ENCODE measurements at places on chromosomes 3 and 15.

GRCh38 chr3:14880447-14881106, 61.8 kb downstream of the FGD5 start:
- DNase-seq, result no peak

GRCh38 chr3:148729476-148730055, 31.9 kb downstream of the AGTR1 start:
- DNase-seq, result no peak

DNA sequence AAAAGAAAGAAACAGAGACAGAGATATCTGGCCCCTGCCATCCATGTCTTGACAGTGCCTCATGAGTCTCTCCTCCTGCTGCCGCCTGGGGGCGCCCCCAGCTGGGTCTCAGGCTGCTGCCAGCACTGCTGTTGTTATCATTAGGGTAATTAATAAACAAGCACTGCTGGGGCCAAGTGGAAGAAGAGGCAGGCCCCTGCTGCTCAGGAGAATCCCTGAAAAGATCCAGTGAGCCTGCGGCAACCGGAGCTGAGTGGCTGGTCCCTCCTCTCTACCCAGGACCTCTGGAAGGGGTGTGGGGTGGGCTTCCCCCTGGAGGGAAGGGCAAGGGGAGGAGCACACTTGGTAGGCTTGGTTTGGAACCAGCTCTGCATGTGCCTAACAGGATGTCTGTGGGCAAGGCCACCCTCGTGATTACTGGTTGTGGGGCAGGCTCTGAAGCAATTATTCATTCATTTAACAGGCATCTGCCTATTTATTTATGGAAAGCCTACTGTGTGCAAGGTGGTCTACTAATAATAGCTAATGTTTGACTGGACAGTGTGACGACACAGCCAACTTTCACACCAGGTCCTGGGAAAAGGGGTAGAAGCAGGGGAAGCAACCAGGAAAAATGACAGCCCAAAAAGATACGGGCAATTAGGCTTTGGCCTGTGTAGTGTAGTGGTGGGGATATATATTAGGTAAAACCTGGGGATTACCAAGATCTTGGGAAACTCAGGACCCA, 1.2 kb upstream of the TYRO3 start:
- peak; percentile 53 for DNase-seq

GRCh38 chr15:63945007-63945788, 101.1 kb downstream of the DAPK2 start:
- peak; percentile 34 for DNase-seq

- DNase-seq, result no peak
Observed at GRCh38 chr3:114770874-114771273, 376.2 kb downstream of the ZBTB20 start.

- no peak for DNase-seq
Observed at GRCh38 chr15:97959724-97960363, 659 bp upstream of the ARRDC4 start.

- DNase-seq, result no peak
Observed at GRCh38 chr3:133965906-133966305, 63.8 kb downstream of the SLCO2A1 start.

DNA sequence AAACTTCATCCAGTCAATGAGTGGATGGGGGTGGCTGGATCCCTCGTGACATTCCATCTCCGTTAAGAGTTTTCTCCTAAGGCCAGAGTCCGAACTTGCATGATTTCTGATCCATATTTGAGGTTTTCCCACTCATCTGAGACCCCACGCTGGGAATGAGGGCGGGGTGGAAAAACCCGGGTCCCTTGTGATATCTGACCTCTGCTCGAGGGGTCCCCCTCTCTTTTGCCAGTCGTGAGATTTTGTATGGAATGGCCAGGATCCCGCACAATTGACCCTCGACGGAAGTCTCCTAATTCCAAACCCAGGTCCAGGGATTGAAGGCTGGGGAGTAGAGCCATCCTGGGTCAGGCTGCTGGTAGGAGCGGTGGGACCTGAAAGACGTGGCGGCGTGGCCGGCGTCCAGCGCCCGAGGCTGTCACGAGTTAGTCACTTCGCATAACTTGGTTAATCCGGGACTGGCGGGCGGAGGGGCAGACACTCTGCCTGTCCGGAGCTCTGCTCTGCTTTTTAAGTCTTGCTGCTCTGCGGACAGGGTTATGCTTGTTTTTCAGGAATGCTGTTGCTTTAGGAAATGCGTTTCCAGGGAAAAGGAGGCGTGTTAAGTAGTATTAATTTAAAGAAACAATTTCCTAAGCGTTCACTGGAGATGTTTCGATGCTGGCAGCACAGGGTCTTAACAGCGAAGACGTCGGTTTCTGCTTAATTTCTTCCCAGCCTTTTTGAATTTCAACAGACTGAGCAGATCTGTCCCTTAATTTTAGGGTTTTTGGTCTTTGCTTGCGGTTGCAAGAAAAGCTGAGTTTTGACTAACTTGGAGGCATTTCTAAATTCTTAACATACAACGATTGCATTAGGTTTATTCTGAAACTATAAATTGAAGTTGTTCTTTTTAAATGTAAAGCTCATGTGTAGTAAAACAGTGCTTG, 69.7 kb upstream of the LRRFIP2 start:
- DNase-seq, result no peak

DNA sequence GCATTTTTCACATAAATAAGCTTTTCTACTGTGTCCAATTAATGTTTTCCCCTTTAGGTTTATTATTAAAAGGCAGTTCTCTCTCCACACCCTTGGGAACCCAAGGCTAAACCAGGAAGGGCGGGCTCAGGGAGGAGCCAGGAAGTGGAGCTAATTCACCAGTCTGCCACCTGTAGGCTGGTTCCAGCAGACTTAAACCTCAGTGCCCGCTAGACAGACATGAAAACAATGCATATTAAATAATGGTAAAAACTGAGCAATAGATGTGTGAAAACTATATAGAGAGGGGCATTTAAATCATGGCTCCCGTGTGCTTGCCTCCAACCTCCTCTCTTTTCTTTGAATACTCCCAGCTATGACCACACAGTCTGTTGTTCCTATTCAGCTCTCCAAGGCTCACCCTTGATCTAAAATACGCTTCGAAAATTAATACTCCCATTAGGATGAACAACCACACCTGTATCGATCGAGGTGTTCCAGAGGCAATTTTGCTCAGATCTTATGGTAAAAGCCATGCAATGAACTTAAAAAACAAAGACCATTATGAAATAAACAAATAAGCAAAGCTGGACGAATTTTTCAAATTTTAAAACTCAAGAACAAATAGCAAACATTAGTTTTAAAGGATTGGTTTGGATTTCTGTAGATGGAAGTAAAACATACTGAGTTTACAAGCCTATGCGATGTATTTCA, 253.3 kb downstream of the TJP1 start:
- no peak for DNase-seq

GRCh38 chr3:64440498-64440897, 215.2 kb upstream of the PRICKLE2 start:
- no peak for DNase-seq

- no peak for DNase-seq
Observed at GRCh38 chr3:119632829-119633228, 27.6 kb downstream of the POPDC2 start.

DNA sequence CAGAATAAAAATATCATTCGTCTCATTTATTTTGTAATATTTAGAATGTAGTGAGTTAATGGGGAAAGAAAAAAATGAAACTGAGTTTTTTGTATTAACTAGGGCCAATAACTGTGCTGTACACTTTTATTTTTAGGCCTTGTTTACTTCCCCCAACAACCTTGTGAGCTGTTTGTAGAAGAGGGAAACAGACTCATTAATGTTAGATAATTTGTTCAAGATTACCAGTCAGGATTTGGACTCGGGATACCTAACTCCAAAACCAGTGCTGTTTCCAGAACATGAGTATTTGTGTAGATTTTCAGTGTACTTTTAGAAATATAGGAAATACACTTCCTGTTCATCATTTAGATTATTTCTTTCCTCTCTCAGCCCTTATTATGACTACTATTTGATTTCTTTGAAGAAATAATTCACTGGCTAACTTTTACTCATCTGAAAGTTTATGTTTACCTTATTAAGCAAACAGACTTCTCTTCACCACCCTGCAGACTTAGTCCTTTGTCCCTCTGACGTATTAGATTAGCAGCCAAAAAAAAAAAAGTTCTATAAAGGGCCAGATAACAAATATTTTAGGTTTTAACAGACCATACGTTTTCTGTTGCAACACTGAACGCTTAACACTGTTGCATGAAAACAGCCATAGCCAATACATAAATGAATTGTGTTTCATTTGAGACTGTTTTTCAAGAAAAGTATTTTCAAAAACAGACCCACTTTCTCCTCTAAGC, 192.5 kb upstream of the CGNL1 start:
- no peak for DNase-seq

DNA sequence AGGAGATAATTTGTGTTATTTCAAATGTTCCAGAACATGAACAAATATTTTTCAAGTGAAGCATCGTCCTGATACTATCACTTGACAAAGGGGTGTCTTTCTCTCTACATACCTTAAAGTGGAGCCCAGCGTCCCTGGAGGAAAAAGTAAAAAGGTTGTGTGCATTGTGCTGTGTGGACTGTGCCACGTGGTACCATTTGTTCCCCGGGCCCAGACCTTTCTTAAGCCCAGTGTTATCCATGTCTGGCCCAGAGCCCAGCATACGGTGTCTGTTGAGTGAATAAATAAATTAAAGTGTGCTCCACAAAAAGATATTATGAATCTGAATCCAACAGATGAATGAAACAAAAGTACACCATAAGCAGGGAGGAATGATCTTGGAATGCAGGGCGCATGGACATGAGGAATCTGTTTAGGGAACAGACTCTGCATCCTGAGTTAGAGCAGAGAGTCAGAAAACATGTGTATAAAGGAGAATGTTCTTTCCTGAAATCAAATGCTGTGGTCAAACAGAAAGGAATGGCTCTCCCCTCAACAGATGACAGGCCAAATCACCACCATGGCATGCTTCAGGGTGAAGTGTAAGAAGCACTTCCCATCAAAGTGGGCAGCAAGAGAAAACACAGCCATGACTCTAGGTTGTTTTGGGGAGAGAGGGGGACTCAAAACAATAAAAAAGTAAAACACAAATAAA, 8.1 kb upstream of the PRSS50 start:
- DNase-seq, result no peak

DNA sequence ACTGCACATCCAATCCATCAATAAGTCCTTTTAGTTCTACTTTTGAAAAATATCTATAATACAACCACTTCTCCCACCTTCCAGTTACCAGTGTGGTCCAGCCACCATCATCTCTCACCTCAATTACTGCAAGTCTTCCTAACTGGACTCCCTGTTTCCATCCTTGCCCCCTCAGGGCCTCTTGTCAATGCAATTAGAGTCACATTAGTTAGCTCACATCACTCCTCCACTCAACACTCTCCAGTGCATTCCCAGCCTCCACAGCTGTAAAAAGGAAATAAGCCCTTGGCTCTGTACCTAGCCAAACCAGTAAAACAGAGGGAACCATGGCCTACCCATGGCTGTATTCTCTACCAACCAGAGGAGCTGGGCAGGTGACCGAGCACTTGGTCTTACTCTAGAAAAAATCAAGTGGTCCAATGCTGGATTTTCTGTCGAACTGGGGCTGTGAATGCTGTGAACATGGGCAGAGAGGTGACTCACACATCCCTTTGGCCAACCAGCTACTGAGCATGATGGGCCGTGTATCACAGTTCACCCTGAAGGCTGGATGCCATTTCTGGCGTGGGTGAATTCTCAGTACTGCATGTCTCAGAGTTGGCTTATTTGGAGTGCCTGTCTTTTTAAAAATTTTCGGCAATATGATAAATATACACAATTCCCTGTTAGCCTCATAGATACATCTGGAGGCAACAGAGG, 62.5 kb upstream of the C15orf61 start:
- DNase-seq, result no peak

DNA sequence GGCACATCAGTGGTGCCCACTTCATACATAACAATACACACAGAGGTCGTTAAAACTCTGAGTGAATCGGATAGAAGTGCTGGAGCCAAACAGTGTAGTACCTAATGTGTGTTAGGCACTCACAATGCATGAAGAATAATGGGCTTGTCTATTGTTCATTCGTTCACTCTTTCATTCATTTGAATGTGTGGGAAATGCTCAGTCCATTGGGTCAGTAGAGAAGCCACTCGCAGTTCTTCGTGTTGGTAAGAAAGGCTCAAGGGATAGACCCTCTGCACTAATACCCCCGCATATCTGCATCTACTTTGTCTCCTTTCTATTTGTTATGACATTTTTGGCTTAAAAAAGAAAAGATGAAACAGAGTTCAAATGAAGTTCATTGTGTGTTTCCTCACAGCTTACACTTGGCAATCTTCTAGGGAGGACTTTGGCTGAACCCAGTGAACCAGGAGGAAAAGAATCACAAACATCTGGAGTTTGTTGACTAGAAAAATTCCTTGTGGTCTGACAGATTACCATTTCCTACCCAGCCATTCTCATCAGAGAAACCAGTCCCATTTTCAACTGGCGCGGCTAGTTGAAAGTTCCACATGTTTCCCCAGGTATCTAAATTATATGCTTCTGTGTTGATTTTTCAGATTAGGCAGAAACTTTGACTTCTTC, 32.8 kb upstream of the MFSD1 start:
- DNase-seq, result no peak

GRCh38 chr15:66580643-66581042, 14.8 kb upstream of the LCTL start:
- no peak for DNase-seq

- DNase-seq, result no peak
Observed at GRCh38 chr3:49454458-49454857, 15.6 kb upstream of the DAG1 start.

GRCh38 chr15:58426501-58426900, 5.3 kb upstream of the LIPC start:
- no peak for DNase-seq

Measured in stimulated activated CD8-positive, alpha-beta memory T cell treated with anti-CD3 and anti-CD28 coated beads, Interleukin-4, amount 100 ng/mL, for 4 hours (primary cell).